Muscle of leg (tissue), 16 donors: ENCODE measurements at places on chromosomes 4 and X. TPM values are rescaled to one million over a fixed set of nuclear protein-coding genes. Genes with fewer than 3 reads are reported as not detected.

GRCh38 chr4:138034871-138035270 is 207.3 kb downstream of the SLC7A11 start:
- no peak for DNase-seq

DNA sequence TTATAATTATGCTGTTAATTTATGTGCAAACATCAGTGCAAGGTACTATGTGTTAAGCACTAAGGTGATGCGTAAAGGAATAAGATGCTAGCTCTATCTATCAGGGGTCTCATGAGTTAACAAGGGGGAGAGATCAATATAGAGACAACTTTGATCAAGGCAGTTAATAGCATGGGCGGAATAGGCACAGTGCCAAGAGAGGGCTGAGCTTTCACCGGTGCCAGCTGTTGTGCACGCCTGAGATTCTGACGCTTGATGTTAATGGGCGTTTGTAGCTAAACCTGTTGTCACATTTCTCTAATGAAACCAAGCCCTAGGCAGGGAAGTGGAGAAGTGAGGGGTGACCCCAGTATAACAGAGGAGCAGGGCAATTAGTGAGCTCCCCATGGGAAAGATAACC is 86.0 kb upstream of the NMU start:
- DNase-seq: no peak

GRCh38 chr4:126361287-126361686 is 1046.5 kb downstream of the FAT4 start:
- no peak for DNase-seq

GRCh38 chr4:182083671-182084410 is 159.4 kb upstream of the TENM3 start:
- no peak for DNase-seq

- DNase-seq: peak; percentile 86
These were observed 23.5 kb downstream of the TIGD2 start for GRCh38 chr4:89134775-89135319.

- peak; percentile 44 for DNase-seq
These were observed 27.5 kb downstream of the PCYT1B start for GRCh38 chrX:24619647-24620046.

DNA sequence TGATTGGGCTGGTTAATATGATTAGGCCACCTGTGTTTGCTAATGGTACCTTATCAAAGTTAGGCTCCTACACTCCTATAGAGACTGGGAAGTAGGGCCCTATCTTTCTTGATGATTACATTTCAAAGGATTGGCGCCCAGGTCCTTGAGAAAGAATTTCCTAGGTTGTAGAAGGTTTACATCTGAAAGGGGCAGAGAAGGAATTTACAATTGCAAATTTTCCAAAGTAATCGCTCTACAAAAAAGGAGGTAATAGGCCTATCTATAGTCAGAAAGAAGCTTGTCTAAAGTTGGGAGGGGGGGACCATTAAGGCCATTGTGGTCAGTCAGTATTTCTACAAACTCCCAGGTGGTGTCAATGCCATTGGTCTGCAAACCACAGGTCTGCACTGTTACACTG is 638.4 kb downstream of the IL1RAPL1 start:
- DNase-seq: no peak

DNA sequence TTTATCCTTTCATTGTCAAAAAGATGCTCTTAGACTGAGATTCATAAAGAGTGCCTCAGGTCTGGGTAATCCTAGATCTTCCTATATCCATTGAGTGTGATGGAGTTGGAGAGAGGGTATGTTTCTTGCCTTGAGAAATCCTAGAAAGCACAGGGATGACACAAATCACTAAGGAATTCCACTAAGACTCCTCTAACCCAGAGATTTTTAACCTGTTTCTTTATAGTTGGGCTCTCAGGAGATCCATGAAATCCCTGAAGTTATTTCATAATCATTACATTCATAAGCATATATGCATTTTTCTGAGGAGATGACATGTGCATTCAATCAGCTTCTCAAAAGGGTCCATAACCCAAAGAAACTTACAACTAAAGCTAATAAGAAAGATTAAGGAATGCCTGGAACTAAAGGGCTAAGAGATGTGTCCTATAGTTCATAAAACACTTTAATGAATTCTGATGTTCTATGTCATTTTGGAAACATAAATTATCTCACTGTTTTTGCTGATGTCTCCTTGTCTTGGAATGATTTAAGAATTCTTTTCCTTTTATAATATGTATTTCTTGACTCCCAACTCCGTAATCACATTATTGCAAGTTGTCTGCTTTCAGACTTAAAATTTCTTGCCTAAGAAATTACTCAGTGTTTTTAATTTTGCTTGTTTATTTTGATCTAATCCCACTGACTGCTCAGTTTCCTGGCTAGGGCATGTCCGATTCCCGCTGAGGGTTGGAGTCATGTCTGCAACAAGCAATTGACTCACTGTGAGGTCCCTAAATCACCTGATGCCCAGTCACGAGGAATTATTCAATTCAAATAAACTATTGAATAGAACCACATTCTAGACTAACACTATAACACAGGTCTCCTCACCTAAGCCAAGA is 2.8 kb upstream of the AMTN start:
- DNase-seq: no peak

DNA sequence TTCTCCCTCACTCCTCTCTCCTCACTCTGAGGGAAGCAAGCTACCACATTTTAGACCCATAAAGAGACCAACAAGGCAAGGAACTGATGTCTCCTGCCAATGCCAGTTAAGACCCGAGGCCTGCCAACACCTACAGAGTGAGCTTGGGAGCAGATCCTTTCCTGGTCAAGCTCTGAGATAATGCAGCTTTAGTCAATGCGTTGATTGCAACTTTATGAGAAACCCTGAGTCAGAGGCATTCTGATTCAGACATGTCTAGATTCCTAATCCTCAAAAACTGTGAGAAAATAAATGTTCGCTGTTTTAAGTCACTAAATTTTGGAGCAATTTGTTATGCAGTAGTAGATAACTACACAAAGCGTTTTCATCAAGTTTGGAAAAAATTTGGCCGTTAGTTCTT is 115.5 kb downstream of the JADE1 start:
- no peak for DNase-seq

- no peak for DNase-seq
These were observed 332.0 kb downstream of the GRXCR1 start for GRCh38 chr4:43224559-43224958.

- peak; percentile 23 for DNase-seq
These were observed 4.2 kb upstream of the CDS1 start for GRCh38 chr4:84578540-84579402.

GRCh38 chrX:18956303-18957032 is 27.4 kb downstream of the PHKA2 start:
- DNase-seq: no peak

DNA sequence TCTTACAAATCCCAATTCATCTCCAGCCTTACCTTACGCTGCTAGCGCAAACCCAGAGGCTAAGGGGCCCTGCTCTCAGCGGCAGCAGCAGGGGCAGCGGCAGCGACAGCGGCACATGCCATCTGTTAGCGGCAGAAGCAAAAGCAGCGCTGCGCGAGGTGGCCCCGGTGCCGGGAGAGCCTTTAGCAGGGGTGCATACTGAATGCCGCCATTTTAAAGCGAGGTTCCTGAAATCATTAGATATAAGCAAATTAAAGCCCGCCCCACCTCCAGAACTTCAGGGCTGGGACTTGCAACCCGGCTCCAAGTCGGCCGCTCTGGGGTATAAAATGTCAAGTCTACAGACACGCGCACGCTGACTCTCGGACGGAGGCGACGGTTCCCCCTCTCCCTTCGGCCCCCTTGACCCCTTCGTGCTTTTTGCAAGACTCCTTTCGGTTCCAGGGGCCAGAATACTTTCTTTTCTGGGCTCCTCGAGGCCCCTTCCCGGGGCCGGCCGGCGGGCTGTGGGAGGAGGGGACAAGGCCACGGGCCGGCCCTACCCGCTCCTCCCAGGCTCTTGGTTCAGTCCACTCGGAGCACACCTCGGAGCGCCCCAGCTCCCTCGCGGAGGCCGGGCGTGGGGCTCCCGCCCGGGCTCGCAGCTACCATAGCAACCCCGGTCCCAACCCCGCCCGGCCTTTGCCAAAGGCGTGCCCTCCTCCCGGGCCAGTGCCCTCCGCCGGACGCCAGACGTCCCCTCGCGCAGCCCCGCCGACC is at the start of gene MBNL3:
MBNL3 (minus strand) TSS at position 220 of the 759 bp plus-strand sequence. CDS start 49,427 bp downstream, outside the sequence.
- DNase-seq: peak; percentile 82

- DNase-seq: no peak
These were observed 130.0 kb upstream of the LNX1 start for GRCh38 chr4:53721263-53721662.

GRCh38 chr4:172390331-172390730 is 577.1 kb downstream of the GALNTL6 start:
- no peak for DNase-seq

GRCh38 chr4:143287572-143287923 is 49.1 kb upstream of the GAB1 start:
- DNase-seq: no peak

DNA sequence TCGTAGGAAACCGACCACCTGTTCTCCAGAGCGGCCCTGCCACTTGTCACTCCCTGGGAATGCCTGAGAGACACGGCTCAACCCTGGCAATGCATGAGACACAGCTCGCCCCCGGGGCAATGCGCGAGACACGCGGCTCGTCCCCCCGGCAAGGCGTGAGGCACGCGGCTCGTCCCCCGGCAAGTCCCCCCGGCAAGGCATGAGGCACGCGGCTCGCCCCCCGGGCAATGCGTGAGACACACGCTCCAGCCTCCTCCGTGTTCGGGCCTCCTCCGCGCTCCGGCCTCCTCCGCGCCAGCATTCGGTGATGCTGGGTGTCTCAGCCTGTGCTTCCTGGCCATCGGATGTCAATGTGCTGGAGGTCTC is 27.5 kb upstream of the CPLX1 start:
- DNase-seq: no peak

Gene GPRASP3
- polyA plus RNA-seq: 8.0 TPM

Gene PPARGC1A
- 7.9 TPM for polyA plus RNA-seq

DNA sequence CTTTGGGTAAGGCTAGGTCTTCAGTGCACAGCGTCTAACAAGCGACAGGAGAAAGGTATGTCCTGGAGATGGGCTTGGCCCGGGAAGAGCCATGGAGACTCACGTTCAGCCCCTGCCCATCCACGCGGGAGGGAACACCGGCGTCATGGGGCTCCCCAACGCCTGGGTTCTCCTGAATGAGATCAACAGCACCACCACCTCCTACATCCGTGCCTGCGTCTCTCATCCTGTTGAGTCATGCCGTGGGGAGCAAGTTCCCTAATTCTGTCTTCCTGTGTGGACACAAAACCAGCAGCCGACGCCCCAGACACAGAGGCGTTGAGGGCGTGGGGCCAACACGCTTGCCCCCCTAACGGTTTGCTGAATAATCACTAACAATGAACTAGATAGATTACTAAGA is 20.1 kb upstream of the IL3RA start:
- DNase-seq: peak; percentile 68

DNA sequence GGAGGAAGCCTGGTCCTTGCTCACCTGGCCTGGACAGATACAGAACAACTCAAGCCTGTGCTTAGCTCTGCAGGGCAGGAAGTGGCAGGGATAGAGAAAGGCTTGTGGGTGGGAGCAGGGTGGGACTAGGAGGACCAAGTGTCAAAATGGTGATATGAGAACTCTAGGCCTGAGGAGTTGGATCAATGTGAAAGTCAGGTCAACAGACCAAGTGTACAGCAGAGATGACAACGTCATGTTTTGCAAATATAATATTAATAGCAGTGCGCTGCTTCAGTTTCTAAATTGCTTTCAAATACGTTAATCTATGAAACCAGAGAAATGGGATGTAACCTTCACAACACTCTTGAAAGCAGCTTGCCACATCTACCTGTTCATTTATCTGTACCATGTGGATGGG is 114.2 kb upstream of the MAP3K15 start:
- no peak for DNase-seq

DNA sequence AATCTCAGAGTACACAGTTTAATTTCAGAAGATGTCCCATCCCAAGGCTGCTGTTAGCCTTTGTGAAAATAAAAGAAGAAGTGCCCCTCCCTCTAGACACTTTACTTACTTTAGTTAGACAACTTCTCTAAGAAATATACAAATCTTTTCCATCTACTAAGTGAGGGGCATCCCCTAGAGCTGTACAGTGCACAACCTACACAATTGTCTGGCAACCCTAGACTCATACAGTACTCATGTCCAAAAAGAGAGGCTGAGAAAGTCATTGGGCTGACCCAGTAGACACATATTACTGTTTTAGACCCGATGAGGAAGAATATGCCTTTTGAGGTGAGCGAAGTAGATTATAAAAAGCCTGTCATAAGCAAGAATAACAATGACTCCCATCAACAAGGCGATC is 297.6 kb downstream of the IDS start:
- no peak for DNase-seq

DNA sequence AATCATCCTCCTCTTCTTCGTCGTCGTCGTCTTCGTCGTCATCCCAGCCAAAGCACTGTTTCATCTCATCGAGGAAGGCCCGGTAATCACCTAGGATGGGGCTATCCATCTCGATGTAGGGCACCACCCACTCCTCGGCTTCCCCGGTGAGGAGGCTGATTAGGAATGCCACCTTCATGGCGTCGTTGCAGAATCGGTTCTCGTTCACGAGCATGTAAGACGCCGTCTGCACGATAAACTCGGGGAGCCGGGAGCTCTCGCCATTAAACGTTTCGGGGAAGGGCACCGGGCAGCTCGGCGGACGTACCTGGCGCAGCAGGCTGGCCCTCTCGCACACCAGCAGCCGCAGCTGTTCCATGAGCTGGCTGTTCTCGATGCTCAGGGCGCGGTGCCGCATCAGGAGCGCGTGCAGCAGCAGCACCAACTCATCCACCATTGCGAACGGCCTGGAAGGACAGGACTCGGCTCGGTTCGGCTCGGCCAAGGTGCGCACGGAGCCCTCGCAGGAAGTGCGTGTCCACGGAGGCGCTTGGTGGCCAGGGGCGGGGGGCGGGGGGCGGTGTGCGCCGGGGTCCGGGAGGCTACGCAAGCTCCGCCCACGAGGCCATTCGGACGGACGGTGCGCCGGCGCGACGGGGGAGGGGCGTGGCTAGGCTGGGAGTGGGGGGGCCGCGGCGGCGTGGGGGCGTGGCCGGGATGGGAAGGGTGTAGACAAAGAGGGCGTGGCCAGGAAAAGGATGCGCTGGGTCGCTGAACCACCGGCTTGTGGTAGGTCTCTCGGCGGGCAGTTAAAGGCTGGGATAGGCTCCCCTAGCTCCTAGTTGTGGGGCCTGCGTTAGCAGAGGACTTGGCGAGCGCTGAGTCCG is at the start of gene LDOC1:
LDOC1 (minus strand) TSS at position 544 of the 866 bp plus-strand sequence; CDS start at position 436, 108 bp downstream.
- DNase-seq: peak; percentile 88
